Fibroblast of skin of abdomen (primary cell): ENCODE measurements at places on chromosomes 2 and 18.
A peak's percentile ranks its signal among the peaks of the same experiment; 100 is the strongest.

DNA sequence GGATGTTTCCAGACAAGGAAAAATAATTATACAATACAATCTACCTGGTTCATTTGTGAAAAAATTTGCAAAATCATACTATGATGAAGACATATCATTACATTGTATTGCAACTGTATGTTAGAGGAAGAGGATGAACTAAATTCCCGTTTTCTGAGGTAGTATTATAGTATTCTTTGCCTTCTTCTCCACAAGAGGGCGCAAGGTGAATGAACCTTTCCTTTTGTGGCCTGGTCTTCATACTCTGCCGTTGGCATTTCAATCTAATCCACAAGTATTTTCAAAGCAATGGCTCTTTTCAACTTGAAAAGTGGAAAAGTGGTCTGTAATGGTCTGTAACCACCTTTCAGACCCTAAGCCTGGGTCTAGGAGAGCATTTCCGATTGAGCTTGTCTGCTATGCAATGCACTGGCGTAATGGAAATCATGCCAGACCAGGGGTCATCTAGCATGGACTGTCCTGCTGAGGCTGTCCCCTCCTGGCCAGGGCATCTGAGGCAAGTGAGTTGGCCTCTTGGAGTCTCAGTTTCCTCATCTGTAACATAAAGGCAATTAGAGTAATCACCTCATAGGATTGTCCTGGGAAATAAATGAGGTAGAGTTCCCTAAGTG is 30.8 kb upstream of the ZNF396 start:
- DNase-seq: peak; percentile 66

- DNase-seq: no peak
Observed at GRCh38 chr2:137927846-137928245, 36.4 kb upstream of the HNMT start.

DNA sequence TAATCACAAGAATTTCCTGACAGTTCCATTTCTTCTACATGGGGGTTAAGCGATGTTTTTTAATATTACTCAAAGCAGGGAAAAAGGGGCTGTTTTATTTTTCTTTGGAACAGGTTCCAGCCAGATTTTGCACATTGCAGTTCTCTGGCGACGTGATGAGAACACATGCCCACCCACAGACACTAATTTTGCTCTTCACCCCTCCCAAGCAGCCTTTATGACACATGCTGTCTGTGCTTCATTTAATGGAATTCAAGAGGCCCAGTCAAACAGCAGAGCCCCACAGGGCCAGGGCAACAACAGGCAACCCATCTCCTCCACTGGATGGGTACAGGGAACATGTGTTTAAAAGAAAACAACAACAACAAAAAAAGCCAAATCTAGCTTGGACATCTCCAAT is 70.8 kb downstream of the SPRED2 start:
- DNase-seq: peak; percentile 74

GRCh38 chr2:3411103-3411502 is 31.6 kb downstream of the TRAPPC12 start:
- no peak for DNase-seq

DNA sequence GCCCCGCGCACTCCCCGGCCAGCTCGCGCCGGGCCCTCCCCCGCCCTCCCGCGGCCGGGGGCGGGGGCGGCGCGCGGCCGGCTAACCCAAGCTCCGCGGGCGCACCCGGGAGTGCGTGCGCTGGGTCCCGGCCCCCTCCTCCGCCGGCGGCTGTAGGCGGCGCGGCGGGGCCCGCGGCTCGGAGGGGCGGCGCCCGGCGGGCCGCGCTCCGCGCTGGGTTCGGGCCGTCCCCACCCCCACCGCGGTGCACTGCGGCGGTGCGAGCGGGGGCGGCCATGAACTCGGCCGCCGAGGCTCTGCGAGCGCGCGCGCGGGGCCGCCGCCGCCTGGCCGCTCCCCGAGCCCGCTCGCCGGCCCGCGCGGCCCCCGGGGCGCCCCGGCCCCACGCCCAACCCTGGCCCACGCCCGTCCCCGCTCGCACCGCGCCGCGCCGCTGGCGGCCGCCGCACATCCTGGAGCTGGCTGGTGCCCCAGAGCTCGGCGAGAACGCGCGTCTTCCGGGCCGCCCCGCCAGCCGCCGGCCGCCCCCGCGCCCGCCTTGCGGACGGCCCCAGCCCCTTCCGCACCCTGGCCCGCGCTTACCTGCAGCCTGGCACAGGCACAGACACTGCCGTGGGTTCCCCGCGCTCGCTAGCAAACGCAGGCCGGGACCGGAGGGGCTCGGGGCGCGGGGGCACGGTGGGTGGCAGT is at the start of gene ZBTB14:
Gene ZBTB14, minus strand, starts transcription at position 496 of the 690 bp plus-strand sequence. CDS start 2,480 bp downstream, outside the sequence.
- peak; percentile 81 for DNase-seq

DNA sequence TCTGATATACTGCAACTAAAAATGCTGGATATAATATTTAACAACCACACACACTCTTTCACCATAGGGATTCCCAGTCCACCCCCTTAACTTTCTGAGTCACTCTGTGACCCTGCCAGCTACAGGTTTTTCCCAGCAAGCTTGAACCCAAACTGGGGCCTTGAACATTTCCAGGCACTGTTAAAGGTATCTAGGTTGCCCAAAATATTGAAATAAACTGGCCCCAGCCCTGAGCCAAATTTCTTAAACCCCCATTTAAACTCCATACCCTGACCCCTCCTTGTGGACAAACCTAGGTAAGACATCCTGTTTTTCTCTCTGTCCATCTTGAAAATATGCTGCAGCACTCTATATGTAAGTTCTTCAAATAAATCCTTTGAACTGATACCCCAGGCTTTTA is 19.7 kb upstream of the DCTN1 start:
- no peak for DNase-seq

DNA sequence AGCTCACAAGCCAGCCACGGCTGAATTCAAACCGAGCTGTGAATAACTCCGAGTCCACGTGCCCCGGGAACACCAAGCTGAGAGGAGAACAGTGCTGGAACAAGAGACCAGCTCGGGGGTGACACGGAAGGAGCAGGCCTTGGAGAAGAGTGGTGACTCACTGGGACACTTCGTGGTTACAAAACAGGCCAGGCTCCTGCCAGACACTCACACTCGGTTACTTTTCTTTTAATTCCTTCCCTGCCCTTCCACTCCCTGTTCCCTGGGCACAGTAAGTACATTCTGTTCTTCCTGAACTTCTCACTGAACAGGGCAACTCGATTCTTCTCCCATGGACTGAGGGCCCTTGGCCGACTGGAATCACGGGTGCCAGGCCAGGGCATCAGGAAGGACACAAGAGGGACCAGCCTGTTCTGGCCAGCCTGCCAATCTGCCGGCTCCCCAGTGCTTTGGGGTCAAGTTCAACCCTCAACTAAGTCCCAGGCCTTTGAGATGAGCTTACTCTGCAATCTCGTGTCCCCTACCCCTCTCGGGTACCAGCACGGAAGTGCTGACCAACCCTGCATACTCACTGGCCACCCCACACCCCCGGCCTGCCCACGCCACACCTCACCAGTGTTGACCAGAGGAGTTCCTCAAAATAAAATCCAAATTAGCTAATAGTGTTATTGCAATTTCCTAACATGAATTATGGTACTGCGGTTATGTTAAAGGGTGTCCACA is 87.5 kb downstream of the TFCP2L1 start:
- peak; percentile 12 for DNase-seq

DNA sequence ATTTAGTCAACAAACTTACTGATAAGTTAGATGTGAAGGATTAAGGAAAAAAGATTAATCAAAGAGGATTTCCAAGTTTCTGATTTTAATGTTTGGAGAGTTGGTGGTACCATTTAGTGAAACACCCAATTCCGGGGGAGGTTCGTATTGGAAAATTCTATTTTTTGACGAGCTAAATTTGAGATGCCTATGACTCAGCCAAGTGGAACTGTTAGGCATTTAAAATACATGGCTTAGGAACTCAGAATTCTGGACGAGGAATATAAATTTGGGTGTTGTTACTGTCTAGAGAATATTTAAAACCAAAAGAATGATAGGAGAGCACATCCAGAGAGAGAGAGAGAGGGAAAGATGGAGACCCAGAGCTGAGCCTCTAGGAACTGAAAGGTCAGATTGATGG is 103.6 kb downstream of the TMX3 start:
- DNase-seq: no peak

DNA sequence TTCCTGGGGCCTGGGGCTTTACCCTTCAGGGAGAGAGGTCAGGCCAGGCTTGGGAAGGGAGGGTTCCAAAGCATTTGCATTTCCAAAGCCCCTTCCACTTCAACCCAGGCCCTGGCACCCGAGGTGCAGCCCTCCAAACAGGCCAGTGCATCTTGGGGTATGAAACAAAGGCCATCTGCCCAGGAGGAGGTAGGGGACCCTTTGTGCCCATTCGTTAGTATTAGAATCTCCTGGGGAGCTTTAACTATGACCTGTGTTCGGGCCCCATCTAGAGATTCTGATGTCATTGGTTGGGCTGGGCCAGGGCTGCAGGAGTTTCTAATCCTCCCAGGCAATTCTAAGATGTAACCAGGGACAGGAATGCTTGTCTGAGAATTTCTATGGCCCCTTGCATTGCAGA is 73.6 kb downstream of the CIB4 start:
- DNase-seq: no peak

DNA sequence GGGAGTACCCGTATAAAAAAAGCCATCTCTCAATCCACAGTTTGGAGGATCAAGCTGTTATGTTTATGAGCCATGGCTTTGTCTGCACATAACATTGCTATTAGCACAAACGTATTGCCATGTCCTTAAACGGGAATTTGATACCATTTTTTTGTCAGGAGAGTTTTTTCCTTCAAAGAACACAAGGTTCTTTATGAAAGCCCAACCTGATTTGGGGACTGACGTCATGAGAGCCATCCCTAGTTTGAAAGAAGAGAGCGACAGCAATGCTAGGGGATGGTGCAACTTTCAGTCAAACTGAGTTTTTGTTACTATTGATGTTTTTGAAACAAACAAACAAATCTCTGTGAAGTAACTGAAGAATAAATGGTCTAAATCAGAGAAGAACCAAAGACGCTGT is 376.6 kb downstream of the EIPR1 start:
- no peak for DNase-seq

- DNase-seq: no peak
Observed at GRCh38 chr2:50364511-50364910, 667.4 kb downstream of the NRXN1 start.

DNA sequence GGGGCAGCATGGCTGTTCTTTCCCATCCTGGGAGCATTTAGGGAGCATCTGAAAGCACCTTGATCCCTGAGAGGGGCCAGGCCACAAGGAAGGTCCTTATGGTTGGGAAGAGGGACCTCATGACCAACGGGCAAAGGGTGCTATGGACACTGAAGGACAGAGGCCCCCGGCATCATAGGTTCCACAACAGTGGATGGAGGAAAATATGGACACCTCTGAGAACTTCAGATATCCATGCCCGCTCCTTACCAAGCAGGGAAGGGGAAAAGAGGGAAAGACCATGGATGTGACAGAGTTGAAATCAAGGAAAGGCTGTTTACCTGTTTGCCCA is 94.1 kb upstream of the MGAT4A start:
- no peak for DNase-seq

DNA sequence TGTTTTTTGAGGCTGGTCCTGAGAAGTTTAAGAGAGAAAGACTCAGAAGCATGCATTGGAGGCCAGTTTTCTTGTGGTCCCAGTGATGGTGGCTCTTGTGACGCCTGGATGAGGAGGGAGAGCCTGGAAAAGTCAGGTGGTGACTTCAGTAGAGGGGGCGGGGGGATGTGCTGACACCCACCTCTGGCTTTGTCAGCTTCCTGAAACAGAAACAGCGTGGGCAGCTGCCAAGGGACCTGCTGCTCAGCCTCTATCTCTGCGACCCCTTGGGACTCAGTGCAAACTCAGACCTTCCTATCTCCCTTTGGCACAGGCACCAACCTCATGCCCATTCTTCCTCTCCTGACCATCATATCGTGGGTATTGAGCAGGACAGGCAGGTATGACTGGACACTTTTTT is 6.4 kb downstream of the TGFBRAP1 start:
- no peak for DNase-seq

DNA sequence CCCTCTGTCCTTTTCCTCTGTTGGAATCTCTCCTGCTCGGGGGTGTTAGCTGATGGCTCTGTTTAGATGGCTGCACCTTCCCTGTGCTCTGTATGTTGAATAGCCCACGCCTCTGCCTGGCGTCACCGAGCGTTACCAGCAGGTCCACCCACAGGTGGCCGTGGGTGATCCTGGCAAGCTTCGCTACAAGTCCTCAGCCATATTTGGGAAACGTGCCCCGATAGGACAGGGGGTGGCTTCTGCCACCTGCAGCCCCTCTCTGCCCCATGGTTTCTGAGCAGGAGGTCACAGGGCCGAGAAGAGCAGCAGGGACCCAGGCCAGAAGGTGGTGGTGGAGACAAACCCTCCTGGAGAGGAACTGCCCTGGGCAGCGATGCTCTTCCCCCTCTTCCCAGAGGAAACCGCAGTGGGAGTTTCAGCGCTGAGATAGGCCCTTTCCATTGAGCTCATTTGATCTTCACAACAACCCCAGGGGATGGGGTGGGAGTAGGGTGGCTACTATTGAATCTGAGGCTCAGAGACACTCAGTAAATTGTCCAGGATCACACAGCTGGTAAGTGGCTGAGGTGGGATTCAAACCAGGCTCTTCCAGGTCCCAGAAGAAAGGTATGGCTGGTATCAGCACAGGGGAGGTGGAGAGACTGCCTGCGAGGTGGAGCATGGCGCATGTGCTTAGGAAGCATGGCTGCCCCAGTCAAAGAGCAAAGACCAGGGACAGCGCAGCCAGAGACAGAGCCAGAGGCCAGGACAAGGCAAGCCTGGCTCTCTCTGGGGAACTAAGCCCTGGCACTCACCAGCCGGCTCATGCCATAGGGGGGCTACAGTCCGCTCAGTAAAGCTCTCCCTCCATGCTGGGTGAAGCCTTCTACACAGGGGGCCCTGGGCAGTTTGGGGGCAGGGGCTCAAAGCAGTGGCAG is 15.0 kb downstream of the NGEF start:
- DNase-seq: no peak

DNA sequence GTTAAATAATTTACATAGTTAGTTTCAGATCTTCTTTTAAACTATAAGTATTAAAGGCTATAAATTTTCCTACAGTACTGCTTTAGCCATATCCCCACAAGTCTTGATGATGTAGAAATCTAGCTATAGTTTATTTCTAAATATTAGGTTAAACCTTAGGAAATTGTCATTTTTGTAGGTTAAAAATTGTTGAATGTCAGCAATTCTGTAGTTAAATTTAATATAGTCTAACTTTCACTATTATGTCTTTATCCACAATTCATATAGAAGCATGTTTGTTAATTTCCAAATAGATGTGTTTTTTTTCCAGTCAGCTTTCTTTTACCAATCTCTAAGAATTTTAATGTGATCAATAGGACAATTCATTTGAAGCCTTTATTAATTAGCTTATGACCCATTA is 199.7 kb downstream of the ETAA1 start:
- DNase-seq: no peak

DNA sequence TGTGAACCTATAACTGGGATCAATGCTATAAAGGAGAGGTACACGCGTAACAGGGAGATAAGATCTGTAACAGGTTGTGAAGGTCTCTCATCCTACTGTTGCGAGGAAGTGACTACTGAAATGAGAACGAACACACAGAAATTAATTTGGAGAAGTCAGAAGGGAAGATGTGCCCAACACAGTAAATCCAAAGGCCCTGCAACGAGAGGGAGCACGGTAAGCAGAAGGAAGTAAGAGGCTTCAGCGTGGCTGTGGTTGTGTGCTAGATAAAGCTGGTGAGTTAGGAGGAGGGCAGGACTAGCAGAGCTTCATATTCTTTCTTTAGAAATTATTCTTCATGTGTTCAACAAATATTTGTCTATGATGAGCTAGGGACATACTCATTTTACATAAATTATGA is 2.5 kb upstream of the ATG16L1 start:
- DNase-seq: no peak

- peak; percentile 72 for DNase-seq
Observed at GRCh38 chr2:29662861-29663260, 258.5 kb downstream of the ALK start.
